ENCODE measurements at places on chromosomes 3 and 15.
A peak's percentile ranks its signal among the peaks of the same experiment; 100 is the strongest.

DNA sequence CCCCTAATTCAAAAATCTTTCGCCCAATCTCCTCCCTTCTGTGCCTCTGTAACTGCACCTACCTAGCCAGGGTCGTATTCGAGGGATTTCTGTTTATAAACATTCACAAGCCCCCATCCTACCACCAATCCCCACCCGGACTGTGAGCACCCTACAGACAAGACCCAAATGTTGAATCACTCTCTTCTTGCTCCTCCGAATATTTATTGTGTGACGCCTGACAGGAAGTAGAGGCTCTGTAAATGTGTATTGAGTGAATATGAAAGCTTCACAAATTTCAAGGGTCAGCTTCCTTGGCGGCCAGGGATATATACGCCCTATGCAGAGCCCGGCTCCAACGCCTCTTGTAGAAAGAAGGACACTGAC is 1.6 kb downstream of the BDH1 start:
- no peak for DNase-seq

DNA sequence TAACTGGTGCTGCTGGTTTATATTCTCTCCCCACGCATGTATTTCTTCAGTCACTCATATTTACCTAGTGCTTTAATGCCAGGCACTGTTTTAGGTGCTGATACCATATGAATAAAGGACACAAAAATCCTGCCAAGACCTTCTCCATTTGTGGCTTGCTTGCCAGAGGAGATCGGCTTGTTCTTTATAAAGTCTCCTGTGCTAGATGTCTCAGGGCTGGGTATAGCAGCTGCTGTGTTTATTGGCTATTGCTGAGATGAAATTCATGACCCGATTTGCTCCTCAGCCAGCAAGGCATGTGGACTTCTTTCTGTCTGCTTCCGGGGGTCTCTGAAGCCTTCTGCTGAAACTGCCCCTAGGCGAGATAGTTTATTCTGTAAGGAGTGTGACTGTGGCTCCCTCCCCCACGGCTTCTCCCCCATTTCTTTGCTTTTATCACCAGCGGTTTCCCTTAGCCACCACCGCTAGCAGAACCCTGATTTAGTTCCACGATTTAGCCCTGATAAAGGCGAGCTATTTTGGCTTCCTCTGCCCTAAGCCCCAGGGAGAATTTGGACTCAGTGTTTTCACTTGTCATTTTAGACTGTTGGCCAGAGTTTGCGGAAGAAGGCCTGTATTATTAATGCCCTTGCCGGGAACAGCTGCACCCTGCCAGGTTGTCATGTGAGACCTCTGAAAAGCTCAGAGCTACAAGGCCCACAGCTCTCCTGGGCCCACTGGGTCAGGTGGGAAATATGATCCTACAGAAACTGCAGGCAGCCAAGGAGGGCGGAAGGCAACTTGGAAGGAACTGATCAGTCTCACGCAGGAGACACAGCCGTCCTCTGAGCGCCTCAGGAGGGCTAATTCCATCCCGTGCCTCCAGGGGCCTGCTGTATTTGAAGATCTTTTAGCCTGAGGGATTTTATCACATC is 46.8 kb downstream of the ST6GAL1 start:
- DNase-seq: no peak

DNA sequence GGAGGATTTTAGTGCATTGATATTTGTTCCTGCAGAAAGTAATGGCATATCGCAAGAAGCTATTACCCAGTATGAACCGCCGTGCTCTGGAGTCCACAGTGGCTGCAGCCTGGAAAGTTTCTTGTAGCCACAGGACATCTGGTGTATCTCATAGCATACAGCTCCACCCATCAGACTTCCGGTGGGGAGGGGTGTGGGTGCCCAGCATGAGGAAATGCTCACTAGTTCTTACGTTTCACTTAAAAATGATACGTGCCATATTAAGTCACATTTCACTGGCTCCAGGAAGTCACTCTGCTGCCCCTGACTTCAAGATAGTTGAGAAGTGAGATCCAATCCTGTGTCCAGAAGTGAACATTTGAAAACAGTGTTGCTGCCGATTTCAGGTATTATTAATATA is 990.4 kb downstream of the GBE1 start:
- no peak for DNase-seq

- no peak for DNase-seq
These were observed 51.1 kb upstream of the PLXNA1 start for GRCh38 chr3:126931806-126932187.

GRCh38 chr15:63597821-63598220 is 634 bp downstream of the FBXL22 start:
- no peak for DNase-seq

DNA sequence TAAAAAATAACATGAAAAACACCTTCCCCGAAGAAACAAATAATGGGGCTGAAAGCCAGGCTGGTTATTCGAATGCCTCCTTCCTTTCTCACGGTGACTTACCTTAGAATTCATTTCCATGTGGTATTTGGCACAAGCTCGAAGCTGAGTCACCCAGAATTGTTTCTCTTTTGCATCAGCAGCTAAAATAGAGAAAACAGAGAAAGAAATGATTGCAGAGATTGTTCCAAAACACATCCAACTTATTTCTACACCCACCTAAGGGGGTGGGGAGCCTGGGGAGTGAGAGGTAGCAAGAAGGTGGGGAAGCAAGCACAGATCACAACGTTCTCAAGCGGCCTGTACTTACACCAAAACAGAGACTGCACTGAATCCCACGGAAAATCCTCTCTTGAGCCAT is 104.7 kb downstream of the OSBPL10 start:
- DNase-seq: no peak

DNA sequence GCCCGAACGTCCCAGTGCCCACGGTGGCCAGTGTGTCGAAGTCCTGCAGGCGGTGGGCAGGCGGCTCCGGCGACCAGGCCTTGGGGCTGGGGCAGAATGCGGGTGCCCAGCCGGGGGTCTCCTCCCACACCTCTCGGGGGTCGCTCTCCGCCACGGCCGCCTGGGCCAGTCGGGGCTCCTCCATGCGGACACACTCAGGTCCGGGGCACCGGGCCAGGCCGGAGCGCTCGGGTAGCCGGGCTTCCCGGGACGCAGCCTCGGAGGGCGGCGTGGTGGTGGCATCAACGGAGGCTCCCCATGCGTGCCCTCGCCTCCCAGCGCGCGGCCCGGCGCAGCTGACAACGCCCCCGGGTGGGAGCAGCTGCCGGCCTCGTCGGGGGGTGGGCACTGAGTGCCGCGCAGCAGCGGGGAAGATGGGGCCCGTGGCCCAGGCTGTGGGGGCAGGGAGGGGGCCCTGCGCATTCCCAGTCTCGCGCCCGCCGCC is 30.1 kb upstream of the CERS3 start:
- DNase-seq: no peak

DNA sequence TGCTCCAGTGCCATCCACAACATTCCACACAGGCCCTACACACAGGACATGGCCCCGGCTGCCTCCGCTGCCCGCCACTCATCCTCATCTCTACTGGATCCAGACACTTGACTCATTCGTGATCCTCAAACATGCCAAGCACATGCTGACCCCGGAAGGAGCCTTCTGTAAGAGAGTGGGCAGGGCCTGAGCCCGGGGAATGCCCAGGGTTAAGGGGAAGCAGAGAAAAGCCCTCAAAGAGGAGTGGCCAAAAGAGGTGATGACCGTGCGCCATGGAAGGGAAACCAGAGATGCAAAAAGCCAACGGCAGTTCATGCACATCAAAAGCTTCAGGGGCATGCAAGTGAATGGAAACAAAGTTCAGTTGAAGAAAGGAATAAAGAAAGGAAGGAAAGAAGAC is 46.1 kb downstream of the RFTN1 start:
- DNase-seq: no peak

- no peak for DNase-seq
These were observed 6.8 kb upstream of the DUSP7 start for GRCh38 chr3:52063026-52063723.

DNA sequence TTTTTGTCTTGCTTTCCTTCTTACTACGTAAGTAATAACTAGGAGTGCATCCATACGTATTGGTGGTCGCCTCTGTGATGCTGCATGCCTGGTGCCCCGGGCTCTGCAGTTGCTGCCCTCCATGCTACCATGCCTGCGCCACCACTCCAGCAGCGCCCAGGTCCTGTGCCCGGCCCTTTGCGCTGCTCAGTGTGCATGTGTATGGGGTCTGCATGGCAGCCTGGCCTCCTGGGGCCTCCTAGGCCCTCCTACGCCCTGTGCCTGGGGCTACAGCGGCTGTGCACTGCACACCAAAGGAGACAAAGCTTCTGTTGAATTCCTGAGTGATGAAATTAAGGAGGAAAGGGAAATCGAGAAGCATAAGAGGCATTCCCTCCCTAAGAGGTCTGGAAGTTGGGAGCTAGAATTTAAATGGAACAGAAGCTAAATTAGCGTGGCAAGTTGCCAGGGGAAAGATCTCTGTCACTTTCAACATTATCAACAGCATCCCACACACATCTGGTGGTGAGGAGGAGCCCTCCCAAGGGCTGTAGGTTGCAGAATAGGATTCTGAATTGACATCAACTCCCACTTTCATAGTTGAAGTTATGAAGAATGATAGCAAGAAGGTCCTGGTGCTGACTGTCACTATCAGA is 275.0 kb upstream of the CHRM5 start:
- DNase-seq: no peak

- DNase-seq: no peak
These were observed 11.3 kb downstream of the DUSP7 start for GRCh38 chr3:52044869-52045619.

- no peak for DNase-seq
These were observed 177.8 kb downstream of the SERPINI1 start for GRCh38 chr3:167913219-167913835.

GRCh38 chr3:148873270-148873927 is 8.3 kb downstream of the CPA3 start:
- no peak for DNase-seq

DNA sequence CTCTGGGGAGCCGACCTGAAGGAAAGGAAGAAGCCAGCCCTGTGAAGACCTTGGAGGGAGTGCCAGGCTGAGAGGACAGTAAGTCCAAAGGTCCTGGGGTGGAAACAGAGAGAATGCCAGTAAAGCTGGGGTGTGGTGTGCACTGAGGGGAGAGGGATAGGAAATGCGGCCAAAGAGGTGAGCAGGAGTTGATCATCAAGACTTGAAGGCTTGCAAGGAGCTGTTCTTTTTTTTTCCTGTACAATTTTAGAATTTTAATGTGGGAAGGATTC is 73.8 kb downstream of the SYNPR start:
- no peak for DNase-seq

GRCh38 chr15:45868109-45868691 is 233.4 kb downstream of the SQOR start:
- no peak for DNase-seq

- DNase-seq: no peak
These were observed 75.7 kb upstream of the FAM3D start for GRCh38 chr3:58742239-58742638.

DNA sequence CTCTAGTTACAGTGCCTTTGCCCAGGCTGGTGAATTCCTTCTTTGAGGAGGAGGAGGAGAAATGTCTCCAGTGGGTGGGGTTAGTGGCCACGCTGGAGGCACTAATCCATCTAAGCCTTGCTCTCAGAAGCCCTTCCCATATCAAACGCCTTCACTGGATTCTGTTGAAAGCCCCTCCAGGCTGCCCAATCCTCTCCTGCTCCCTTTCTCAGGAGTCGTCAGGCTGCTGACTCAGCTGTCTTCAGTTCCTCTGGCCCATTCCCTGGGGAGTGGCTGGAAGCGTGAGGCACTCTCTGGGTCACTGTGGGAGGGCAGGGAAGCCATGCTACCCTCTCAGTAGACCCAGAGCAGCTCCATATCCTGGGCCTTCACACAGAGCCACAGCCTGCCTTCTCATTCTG is 2.7 kb downstream of the AP2M1 start:
- no peak for DNase-seq

GRCh38 chr15:78304216-78305066 is 5.0 kb upstream of the SKIC8 start:
- DNase-seq: no peak

DNA sequence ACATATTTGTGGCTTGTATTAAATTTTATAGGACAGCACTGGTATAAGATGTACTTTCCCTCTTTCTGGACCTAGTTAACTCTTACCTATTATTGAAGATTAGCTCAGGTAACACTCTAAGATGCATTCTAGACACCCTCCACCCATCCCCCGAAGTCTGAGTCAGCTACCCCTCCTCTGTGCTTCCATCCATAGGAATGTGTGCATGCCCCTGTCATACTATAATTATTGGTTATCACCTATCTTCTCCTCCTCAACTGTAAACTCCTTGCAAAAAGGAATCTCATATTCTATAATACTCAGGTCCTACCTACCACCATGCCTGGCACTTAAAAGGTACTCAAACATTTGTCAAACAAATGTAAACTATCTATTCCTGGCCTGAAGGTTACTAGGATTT is 3.0 kb downstream of the PEAK1 start:
- no peak for DNase-seq

GRCh38 chr3:52897130-52898122 is at the start of gene STIMATE:
STIMATE (minus strand) TSS chr3:52897548; CDS start chr3:52897450, 98 bp downstream.
- DNase-seq: peak; percentile 78

DNA sequence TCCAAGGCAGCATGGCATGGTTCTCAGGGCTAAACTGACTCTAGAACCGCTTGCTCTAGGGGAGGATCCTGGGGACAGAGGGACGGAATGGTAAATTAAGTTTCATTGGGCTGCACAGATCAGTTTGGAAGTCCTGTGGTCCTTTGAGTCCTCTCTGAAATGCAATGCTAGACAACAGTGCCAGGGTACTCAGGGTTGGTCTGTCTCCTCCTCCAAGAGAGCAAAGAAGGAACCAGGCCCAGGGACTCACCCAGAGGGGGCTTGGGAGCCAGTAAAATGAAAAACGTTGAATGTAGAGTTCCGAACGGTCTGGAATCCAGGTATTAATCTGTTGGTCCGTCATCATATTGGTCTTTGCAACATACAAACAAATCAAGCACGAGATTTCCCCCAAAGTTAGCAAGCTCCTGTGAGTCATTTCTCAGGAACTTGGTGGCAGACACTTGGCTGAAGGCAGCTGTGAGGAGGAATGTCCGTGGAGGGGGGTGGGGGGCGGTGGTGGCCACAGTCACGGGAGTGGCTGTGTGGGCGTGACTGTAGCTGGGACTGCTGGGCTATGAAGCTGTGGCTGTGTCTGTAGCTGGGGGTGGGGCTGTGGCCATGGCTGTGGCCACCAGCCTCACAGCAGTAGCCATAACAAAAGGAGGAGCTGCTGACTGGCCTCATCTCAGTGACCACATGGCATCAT is 361.0 kb downstream of the SHQ1 start:
- DNase-seq: no peak

- no peak for DNase-seq
These were observed 22.0 kb upstream of the BCL2L10 start for GRCh38 chr15:52134502-52135144.

- no peak for DNase-seq
These were observed 844.7 kb upstream of the CFAP20DC start for GRCh38 chr3:59894425-59895121.

DNA sequence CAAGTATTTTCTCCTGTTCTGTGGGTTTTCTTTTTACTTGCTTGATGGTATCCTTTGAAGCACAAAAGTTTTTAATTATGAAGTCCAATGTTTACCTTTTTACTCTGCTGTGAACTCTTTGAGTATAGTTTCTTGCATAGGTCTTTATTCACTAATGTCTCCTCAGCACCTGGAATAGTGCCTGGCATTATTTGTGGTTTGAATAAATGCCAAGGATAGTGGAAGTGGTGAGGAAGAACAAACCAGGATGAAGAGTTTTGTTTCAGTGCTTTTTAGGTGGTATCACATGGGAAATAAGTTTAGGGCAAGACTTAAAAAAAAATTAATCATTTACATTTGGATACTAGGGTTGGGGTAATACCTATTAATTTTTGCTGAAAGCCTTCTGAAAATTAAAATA is 25.7 kb downstream of the GPD1L start:
- DNase-seq: no peak

Data from stimulated activated CD8-positive, alpha-beta memory T cell treated with anti-CD3 and anti-CD28 coated beads, Interleukin-12 subunit alpha, Interleukin-12 subunit beta, amount 100 ng/mL, for 1 hour (primary cell).